Adrenal gland (tissue), 19 donors: ENCODE measurements at places on chromosomes 2 and 18.

- peak; percentile 17 for DNase-seq
Observed at GRCh38 chr2:75560768-75561565, at the start of gene EVA1A. Gene EVA1A (minus strand): TSS chr2:75560939. CDS start chr2:75518140, 42,799 bp downstream.

GRCh38 chr2:2831633-2832032, 500.6 kb upstream of the MYT1L start:
- no peak for DNase-seq

DNA sequence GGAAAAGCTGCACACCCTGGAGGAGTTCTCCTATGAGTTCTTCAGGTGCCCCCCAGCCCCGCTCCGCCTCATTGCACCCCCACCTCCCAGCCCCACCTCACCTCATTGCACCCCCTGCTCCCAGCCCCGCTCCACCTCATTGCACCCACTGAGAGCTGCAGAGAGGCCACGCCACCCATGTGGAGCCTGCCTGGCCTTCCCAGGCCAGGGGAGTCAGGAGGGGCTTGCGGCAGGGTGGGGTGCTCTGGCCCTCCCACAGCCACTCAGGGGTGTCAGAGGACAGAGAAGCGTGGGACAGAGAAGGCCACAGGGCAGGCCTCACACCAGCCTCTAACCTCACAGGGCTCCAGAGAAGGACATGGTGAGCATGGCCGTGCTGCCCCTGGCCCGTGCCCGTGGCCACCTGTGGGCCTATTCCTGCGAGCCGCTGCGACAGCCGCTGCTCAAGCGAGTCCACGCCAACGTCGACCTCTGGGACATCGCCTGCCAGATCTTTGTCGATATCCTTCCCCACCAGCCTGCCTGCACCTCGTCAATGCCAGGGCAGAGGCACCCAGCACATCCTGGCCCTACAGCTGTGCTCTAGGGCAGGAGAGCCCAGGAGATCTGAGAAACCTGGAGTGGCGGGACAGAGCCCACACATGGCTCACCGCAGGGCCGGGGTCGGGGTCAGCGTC, 15.0 kb upstream of the GPR17 start:
- DNase-seq, result no peak

DNA sequence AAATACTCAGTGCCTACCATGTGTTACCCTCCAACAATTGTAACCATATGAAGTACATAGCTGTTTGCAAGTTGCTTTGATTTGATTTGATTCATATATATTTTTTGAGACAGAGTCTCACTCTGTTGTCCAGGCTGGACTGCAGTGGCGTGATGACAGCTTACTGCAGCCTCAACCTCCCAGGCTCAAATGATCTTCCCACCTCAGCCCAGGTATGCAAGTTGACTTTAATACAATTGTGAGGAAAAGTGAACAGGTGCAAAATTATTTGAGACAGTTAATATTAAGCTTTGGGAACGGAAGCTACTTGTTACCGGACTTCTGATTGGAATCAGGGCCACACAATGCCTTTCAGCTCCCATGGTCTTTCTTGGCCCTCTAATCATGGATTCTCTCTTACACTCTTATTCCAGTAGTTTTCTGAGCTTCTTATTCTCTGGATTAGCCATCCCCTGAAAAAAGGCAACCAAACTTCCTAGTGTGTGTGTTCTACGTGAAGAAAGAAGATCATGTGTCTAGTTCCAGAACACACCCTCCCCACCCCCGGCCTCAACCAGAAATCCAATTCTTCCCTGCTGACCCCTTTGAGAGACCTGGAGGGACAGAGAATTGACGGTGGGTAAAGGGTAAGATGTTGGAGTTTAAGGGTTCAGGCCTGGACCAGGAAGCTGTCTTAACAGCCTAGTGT, 1.1 kb upstream of the RPL37A start:
- DNase-seq, result no peak

DNA sequence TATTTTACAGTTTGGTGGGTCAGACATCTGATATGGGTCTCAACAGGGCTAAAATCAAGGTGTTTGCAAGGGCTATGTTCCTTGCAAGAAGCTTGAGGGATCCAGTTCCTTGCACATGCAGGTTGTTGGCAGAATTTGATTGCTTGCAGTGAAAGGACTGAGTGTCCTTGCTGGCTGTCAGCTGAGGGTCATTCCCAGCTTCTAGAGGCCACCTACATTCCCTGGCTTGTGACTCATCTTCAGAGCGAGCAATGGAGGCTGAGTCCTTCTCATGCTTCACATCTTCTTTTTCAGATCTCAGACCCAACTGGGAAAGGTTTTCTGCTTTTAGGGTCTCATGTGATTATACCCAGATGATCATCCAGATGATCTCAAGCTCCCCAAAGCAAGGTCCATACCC, 12.4 kb downstream of the MEX3C start:
- DNase-seq, result peak; percentile 61

GRCh38 chr2:102186791-102187495, at the start of gene IL1RL2:
Gene IL1RL2 (plus strand): TSS chr2:102187023. CDS start chr2:102187868, 845 bp downstream.
- DNase-seq, result peak; percentile 32

DNA sequence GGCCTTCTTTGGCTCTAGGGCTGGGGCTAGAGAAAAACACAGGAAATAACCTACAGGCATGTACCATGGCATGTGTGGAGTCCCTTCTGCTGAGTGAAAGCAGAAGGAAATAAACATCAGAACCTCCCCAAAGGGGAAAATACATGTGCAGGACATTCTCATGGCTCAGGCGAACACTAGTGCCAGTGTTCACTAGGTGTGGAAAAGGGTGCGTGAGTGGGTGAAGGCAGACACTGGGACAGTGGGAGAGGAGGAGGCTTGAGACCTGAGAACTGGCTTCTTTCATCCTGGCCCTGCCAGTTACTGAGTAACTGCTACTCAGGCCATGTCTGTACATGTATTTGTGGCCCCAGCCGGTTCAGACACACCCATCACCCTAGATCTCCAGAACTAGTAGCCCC, 268.2 kb downstream of the PRKCE start:
- no peak for DNase-seq

- no peak for DNase-seq
Observed at GRCh38 chr2:127645395-127646291, at the start of gene GPR17. Gene GPR17 (plus strand): TSS chr2:127646153. CDS start chr2:127650736, 4,583 bp downstream.

DNA sequence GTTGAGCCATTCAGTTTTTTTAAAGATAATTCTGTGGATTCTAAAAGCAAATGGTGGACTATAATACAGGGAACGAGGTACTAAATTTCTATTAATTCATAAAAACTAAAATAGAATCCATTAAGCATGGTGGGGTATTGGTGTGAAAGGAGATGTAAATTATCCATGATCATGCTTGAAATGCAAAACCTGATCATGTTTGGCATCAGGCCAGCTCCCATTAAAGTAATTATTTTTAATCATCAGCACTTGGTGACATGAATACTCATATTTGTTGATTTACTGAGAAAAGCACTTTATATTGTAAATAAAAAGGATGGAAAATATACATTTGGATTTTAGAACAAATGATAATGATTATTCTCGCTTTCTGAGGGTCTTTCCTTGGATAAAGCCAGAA, 232.3 kb upstream of the MEIS1 start:
- no peak for DNase-seq

GRCh38 chr2:169839954-169840746, 12.9 kb downstream of the UBR3 start:
- DNase-seq, result peak; percentile 39
